ELR (cell line): ENCODE measurements at places on chromosomes 3 and 15.

GRCh38 chr15:99174567-99175395 lies 69.9 kb downstream of the SYNM start:
- no peak for DNase-seq

GRCh38 chr15:98964466-98965133 lies 43.0 kb downstream of the PGPEP1L start:
- no peak for DNase-seq

- no peak for DNase-seq
Observed at GRCh38 chr3:124967964-124968363, 33.4 kb upstream of the MUC13 start.

- DNase-seq = no peak
Observed at GRCh38 chr15:95266451-95267061, 1035.2 kb downstream of the MCTP2 start.
